ENCODE measurements at places on chromosomes 7 and 10. TPM values are rescaled to one million over a fixed set of nuclear protein-coding genes. Genes with fewer than 3 reads are reported as not detected.

DNA sequence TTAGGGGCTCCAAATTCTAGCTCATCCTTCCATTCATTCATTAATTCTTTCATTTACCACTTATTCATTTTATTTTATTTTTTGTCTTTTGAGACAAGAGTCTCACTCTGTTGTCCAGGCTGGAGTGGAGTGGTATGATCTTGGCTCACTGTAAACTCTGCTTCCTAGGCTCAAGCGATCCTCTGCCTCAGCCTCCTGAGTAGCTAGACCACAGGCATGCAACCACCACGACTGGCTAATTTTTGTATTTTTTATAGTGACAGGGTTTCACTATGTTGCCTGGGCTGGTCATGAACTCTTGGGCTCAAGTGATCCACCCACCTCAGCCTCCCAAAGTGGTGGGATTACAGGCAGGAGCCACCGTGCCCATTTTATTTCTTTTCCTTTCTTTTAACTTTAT is 31.6 kb downstream of the FGF8 start:
- no peak for DNase-seq

DNA sequence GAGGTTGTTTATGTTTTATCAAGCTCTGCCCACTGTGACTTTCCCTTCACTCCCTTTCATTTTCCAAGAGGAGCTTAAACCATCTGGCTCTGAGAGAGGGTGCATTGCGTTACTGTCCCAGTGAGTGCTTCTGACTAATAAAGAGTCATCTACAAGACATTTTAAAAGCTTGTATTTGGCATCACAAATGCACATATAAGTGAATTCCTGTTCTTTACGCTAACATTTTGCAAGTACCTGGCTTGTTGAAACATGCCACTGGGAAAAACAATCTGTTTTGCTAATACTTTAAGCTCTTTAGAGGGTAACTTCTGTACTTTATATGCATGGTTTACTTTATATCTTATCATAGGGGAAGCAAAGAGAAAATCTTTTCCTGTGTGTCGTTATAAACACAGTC is 534.6 kb upstream of the POM121L12 start:
- DNase-seq = no peak

DNA sequence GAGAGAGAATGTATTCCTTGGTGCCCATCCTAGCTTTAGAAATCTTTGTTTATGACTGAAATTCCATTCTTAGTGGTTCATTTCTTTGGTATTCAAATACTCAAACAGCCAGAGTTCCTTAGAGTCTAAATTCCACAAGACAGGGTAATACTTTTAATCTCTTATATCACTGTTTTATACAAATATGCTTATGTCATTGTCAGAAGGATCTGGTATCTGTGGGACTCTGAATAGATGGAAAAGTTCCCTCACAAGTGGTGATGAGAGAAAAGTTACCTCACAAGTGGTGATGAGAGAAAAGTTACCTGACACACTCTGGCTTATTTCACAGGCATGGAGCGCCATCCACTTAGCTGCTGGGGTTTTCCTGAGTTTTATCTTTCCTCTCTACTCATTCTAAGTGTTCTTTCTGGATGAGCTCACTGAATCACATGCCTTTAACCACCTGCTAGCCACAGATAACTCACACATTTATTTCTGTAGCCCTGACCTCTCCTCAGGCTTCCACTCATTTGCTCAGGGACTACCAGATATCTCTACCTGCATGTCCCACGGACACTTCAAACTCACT is 784.0 kb downstream of the SUGCT start:
- peak; percentile 74 for DNase-seq

DNA sequence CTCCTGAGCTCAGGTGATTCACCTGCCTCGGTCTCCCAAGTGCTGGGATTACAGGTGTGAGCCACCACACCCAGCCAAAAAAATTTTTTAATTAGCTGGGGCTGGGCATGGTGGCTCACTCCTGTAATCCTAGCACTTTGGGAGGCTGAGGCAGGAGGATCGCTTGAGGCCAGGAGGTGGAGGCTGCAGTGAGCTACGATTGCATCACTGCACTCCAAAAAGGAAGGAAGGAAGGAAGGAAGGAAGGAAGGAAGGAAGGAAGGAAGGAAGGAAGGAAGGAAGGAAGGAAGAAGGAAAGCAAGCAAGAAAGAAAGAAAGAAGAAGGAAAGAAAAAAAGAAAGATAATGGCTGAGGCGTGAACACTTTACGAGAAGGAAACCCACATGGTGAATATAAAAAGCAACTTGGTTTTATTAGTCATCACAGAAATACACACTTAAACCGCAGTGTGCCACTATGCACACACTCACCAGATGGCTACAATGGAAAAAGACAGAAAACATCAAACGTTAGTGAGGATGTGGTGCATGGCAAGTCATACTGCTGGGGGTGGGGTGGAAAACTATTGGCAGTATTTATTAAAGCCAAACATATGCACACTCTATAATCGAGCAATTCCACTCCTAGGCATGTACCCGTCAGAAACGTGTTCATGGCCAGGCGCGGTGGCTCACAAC is 4.4 kb upstream of the CCL26 start:
- DNase-seq = peak; percentile 92

Gene LIPM
- not detected for total RNA-seq

DNA sequence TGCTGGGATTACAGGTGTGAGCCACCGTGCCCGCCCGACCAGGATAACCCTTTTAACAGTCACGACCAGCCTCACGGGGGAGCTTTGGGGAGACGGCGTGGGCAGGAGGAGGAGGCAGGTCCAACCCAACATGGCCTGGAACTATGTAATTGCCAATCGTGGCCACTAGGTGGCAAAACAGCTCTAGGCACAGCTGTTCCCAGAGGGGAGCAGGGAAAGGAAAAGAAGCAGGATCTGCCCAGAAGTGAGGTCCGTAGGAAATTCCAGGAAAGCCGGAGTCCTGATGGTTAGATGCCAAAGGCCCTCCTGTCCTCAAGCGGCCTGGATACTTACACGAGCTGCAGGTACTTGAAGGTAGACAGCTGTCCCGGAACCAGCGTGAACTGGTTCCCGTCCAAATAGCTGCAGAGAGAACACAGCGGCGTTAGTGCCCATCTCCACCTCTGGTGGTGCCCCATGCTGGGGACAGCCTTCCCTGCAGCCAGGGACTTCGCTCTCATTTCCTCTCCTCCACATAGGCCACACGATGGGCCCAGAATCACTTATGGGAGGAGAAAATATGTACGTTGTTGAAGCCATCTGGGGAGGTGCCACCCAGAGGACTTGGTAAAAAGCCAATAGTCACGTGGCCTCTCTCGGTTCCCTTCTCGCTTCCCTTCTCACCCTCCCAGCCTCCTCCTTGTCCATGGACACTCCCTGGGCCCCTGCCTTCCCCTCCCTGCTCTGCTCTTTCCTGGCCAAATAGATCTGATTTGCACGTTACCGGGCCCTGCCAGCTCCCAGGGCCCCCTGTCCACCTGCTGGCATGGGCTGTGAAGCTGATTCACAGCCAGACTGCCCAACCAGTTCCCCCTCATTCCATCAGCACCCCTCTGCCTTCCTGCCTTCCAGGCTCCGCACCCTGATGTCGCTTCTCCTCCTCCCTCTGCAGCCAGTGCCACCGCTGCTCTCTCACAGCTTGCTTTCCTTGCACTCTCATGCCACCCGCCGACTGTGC is 148.1 kb downstream of the SLIT1 start:
- peak; percentile 83 for DNase-seq

GRCh38 chr7:75055830-75056772 is 17.5 kb downstream of the RCC1L start:
- no peak for DNase-seq

DNA sequence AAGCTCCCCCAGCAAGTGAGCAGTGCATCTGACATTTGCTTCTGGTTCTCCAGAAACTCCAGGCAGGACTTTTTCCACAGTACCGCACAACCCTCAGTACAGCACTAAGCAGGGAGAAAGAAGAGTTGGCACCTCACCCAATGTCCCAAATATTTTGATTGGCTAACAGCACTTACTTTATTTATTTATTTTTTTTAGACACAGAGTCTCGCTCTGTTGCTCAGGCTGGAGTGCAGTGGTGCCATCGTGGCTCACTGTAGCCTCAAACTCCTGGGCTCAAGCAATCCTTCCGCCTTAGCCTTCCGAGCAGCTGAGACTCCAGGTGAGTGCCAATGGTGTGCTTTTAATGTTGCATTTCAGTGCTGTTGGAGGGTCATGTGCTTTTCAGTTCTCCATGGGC is 200.3 kb upstream of the ZMIZ1 start:
- no peak for DNase-seq

Gene CFAP69
- total RNA-seq = 1.1 TPM
